ENCODE measurements at places on chromosomes 7 and 10. TPM values are rescaled to one million over a fixed set of nuclear protein-coding genes. Genes with fewer than 3 reads are reported as not detected.

GRCh38 chr10:4730998-4731397 lies 95.0 kb upstream of the AKR1E2 start:
- no peaks in the 10 kb centered on the region for H3K27me3 ChIP-seq
- no peak overlapping the region for H3K27ac ChIP-seq
- peaks cover 3% of the 10 kb centered on the region for H3K4me1 ChIP-seq
- H3K36me3 ChIP-seq, result no peaks in the 10 kb centered on the region
- H3K4me3 ChIP-seq, result no peak overlapping the region
- DNase-seq, result no peak

- DNase-seq, result peak; percentile 89
- no peaks in the 10 kb centered on the region for H3K27me3 ChIP-seq
Observed at GRCh38 chr10:61786728-61787127, 114.8 kb upstream of the ARID5B start.

GRCh38 chr7:156764016-156764669 lies 123.6 kb downstream of the RNF32 start:
- H3K27ac ChIP-seq, result no peak overlapping the region
- no peaks in the 10 kb centered on the region for H3K4me1 ChIP-seq
- H3K36me3 ChIP-seq, result no peaks in the 10 kb centered on the region
- H3K27me3 ChIP-seq, result no peaks in the 10 kb centered on the region

DNA sequence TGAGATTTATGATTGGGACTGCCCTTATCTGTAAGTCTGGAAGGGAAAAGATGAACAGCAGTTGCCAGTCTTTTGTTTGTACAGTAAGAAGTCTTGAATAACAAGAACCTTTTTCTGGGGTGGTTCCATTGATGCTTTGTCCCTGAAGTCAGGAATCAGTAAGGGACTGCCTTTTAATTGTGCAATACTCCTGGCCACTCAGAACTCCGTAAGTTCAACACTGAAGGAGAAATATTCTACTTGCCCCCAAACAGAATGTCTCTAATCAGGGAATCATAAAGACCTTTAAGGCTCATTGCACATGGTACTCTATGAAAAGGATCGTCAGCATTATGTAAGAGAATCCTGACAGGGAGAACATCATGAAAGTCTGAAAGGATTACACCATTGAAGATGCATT lies 361.4 kb downstream of the EXOC4 start:
- no peaks in the 10 kb centered on the region for H3K36me3 ChIP-seq
- no peaks in the 10 kb centered on the region for H3K4me1 ChIP-seq
- H3K27ac ChIP-seq, result no peak overlapping the region
- H3K27me3 ChIP-seq, result no peaks in the 10 kb centered on the region
- no peak for DNase-seq

DNA sequence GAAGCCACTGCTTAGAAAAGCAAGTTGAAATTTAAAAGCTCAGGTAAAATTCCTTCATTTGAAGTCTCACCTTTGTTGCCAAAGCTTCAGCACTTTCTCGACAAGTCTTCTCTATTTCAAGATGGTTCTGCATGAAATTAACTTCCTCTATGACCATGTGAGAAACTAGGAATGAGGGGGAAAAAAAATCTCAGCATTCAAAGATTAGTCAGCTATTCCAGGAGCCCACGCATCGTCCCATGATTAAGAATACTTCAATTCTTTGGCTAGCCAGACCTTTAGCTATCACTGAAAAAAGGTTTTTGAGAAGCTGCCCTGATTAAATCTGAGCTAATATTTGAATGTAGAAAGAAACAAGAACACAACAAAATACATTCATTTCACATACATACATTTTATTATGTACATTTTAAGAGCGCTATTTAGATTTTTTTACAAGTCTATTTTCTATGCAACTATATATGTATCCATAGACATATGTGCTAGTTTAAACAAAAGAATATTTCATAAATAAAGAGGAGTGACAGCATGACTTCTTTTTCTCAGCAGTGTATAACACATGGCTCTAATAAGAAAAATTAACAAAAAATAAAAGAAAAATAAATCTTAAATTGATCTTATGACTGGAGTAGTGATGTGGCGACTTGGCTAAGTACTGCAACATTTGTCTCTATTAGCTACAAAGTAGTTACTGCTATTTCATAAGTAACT lies 44.8 kb downstream of the SHTN1 start:
- H3K27ac ChIP-seq, result peak overlapping the region; percentile 74
- peak; percentile 89 for DNase-seq
- H3K4me1 ChIP-seq, result peaks cover 12% of the 10 kb centered on the region
- H3K4me3 ChIP-seq, result no peak overlapping the region
- no peaks in the 10 kb centered on the region for H3K36me3 ChIP-seq

IFRD1 gene
- 61.4 TPM for total RNA-seq

DNA sequence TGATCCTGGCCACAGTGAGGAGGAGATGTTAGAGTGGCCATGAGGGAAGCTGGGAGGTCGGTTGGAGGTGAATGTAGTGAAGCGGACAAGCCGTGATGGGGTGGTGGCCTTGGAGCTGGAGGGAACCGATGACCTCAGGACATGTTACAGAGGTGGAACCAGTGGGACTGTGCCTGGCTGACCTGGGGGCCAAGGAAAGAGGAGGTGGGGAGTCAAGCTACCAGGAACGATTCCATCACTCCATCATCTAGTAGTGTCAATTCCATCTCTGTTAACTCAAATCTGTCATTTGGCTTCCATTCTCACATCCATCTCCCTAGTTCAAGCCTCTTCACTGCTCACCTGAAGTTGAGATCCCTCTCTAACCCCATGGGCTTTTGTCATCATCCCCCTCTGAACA lies 102.4 kb upstream of the LYZL2 start:
- no peaks in the 10 kb centered on the region for H3K36me3 ChIP-seq
- no peak overlapping the region for H3K4me3 ChIP-seq
- DNase-seq, result no peak

DNA sequence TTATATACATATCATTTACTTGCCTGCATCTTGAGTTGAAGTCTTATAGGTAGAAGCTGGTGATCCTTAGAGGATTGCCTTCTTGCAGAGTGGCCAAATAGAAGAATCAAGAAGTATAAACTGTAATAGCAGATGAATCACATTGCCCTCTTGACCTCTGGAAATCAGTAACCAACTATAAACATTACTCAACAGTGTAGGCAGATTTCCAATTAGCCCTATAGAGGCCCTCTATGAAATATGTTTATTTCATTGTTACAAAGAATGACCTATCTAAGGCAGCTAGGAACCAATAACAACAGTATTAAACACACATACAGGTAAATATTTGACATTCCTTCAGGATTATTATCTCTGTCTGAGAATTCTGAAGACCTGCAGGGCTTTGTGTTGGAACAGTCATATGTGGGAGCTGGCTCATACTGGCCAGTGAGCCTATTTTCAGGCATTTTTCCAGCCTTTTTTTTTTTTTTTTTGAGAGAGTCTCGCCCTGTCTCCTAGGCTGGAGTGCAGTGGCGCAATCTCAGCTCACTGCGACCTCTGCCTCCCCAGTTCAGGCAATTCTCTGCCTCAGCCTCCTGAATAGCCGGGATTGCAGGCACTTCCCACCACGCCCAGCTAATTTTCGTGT lies 7.2 kb upstream of the SRI start:
- H3K27me3 ChIP-seq, result no peaks in the 10 kb centered on the region
- no peaks in the 10 kb centered on the region for H3K36me3 ChIP-seq

PPP1R3A gene
- total RNA-seq, result not detected
